ENCODE measurements at places on chromosomes 1 and 21.

GRCh38 chr1:207203541-207203940, 99.5 kb downstream of the C4BPA start:
- DNase-seq, result no peak

GRCh38 chr21:30480145-30480544, at the start of gene KRTAP19-1:
Gene KRTAP19-1 (minus strand): TSS chr21:30480367. CDS start chr21:30480317, 50 bp downstream.
- DNase-seq, result no peak

DNA sequence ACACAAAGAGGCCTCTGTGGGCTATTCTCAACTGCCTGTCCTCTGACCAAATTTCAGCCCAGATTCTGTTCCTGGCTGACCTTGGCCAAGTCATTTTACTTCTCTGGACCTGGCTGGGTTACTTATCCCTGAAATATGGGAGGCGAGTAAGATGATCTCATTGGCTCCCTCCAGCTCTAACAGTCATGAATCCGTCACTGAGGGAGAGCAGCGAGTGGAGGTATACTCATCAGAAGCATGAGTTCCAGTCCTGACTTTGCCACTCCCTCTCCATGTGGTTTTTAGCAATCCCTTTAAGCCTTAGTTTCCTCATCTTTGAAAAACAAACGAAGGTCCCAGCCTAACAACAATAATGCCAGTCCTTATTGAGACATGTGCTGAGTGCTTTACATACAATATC, 63.5 kb downstream of the CCDC185 start:
- no peak for DNase-seq

DNA sequence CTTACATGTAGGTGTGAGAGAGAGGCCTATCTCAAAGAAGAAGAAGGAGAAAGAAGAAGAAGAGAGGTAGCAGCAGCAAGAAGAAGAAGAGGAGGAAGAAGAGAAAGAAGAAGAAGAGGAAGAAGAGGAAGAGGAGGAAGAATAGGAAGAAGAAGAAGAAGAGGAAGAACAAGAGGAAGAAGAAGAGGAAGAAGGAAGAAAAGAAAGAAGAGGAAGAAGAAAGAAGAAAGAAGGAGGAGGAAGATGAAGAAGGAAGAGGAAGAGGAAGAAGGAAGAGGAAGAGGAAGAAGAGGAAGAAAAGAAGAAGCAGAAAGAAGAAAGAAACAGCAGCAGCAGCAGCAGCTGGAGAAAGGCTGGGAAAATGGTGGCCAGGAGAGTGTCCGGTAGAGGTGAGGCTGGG, 10.3 kb upstream of the AZIN2 start:
- DNase-seq, result no peak

DNA sequence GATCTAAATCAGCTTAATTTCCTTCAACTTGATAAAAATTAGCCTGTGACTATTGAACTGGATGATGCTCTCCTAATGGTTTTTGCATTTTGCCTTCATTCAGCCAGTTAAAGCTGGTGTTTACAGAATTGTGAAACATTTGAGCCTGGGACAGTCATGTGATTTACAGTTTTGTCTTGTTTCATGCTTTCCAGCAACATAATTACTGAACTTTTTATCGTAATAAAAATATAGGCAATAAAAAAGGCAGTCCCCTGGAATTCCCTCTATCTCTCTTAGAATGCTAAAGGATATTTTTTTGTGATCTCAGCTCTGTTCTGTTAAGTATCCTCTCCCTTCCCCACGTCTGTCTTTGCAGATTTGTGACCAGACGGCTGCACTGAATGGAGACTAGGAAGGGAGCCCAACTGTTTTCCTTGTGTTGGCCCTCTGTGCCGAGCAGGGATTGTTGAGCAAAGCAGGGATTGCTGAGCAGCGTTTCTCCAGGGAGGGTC, 70.3 kb upstream of the RGL1 start:
- no peak for DNase-seq

- no peak for DNase-seq
Measured at GRCh38 chr1:192571668-192572067, 3.9 kb upstream of the RGS1 start.

GRCh38 chr1:39474810-39475209, 16.6 kb upstream of the BMP8A start:
- DNase-seq, result no peak

DNA sequence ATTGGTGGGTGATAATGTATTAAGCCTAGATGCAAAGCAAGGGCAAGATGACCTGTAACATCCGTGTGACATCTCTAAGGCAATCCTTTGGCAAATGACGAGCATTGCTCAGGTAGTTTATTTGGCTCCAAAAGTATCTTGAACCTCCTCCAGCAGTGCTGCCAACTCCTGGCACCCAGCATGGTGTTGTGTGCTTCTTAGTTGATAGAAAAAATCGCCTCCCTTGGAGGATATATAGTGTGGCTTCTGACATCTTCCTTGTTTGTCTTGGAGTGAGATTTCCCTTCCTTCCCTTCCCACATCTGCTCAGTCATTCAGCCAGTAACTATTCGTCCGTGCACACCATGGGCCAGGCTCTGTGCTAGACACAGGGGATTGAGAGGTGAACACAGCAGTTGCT, 121.8 kb downstream of the TOMM20 start:
- DNase-seq, result no peak

GRCh38 chr21:25700741-25701140, 34.0 kb downstream of the ATP5PF start:
- DNase-seq, result no peak

- DNase-seq, result no peak
Measured at GRCh38 chr21:37342046-37342632, 24.4 kb upstream of the DYRK1A start.

GRCh38 chr1:174060090-174060489, 37.9 kb upstream of the RC3H1 start:
- no peak for DNase-seq

GRCh38 chr1:22417466-22417865, 34.2 kb upstream of the ZBTB40 start:
- no peak for DNase-seq

GRCh38 chr1:32878183-32878582, 7.5 kb upstream of the FNDC5 start:
- no peak for DNase-seq

- no peak for DNase-seq
Measured at GRCh38 chr1:204888294-204888693, 17.6 kb downstream of the NFASC start.

DNA sequence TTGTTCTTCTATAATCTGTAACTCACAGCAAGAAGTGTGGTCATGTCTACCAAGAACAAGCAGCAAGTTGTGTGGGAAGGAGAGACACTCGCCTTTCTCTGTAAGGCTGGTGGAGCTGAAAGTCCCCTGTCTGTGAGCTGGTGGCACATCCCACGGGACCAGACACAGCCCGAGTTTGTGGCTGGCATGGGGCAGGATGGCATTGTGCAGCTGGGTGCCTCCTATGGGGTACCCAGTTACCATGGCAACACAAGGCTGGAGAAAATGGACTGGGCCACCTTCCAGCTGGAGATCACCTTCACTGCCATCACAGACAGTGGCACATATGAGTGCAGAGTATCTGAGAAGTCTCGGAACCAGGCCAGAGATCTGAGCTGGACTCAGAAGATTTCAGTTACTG, 15.5 kb downstream of the CD101 start:
- no peak for DNase-seq

- DNase-seq, result no peak
Measured at GRCh38 chr1:212582291-212582690, 26.3 kb upstream of the ATF3 start.

GRCh38 chr1:76471536-76471935, 395.7 kb upstream of the ST6GALNAC5 start:
- no peak for DNase-seq

GRCh38 chr1:230382001-230382491, 44.1 kb downstream of the PGBD5 start:
- no peak for DNase-seq

DNA sequence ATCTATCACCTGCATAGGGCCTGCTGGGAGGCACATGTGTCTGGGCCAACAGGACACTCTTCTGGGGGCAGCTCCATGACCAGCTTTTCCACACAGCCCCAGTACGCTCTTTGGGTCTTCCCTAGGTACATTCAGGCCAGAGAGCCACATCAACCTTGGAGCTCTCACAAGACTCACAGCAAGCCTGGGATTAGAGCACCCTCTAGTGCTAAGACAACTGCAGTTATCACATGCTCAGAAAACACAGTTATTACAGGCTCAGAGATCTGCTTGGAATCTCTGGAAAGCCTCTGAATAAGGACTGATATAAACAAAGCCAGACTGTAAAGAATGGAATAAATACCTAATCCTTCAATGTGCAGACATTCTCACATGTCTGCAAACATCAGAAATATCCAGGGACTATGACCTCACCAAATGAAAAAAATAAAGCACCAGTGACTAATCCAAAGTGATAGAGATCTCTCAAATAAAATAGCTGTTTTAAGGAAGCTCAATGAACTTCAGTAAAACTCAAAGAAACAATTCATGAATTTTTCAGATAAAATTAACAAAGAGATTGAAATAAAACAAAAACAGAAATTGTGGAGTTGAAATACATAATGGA, 563.9 kb upstream of the NR5A2 start:
- DNase-seq, result no peak

DNA sequence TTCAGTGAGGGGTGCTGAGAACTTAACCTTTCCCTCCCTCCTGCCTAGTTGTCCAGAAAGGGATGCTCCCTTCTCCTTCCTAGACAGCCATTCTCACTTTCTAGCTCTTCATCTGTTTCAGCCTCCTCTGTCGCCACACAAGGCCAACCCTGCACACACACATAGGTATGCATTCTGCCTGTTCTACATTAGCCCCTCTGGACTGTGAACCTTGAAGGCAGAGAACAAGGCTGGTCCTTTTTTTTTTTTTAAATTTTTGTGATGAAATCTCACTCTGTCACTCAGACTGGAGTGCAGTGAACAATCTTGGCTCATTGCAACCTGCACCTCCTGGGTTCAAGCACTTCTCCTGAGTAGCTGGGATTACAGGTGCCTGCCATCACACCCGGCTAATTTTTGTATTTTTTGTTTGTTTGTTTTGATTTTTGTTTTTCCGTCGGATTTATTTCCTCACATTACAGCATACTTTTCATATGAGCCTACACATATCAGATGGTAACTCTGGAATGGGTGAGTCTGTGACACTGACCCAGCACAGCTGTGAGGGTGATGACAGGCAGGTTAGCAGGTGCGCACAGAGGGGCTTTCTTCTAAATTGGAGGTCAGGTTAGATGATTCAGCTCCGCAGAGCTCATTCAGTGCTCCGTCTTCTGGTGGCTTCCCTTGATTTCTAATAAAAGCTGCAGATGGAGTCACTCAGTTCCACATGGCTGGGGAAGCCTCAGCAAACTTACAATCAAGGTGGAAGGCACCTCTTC, 4.9 kb upstream of the AKR1A1 start:
- DNase-seq, result no peak

- DNase-seq, result no peak
Measured at GRCh38 chr21:42395905-42396651, at the start of gene TMPRSS3. Gene TMPRSS3 (minus strand): TSS chr21:42396052. CDS start chr21:42395417, 635 bp downstream.

DNA sequence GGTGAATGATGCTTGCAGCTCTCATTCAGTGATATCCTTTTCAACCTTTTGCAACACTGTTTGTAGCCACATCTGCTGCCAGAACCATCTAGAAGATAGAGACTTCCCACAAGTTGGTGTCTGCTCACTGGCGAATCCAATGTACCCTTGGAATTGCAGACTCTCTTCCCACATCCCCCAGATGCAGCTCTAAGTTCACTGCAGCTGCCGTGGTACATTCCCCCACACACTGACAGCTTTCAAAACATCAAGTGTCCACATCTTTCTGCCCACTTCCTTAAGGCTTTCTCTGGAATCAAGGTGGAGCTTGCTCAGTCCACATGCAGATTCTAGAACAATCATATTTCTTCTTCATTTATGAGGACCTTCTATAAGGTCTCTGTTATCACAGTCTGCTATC, 99.2 kb downstream of the PLPPR4 start:
- DNase-seq, result no peak

DNA sequence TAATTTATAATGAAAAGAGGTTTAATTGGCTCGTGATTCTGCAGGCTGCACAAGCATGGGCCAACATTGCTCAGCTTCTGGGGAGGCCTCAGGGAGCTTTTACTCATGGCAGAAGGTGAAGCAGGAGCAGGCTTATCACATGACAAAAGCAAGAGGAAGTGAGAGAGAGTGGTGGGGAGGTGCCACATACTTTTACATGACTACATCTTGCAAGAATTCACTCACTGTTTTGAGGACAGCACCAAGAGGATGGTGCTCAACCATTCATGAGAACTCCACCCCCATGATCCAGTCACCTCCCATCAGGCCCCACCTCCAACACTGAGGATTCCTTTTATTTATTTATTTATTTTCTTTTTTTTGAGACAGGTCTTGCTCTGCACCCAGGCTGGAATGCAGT, 5.5 kb upstream of the PLEKHM2 start:
- DNase-seq, result no peak

- DNase-seq, result no peak
Measured at GRCh38 chr1:154466921-154467417, 35.0 kb upstream of the TDRD10 start.

DNA sequence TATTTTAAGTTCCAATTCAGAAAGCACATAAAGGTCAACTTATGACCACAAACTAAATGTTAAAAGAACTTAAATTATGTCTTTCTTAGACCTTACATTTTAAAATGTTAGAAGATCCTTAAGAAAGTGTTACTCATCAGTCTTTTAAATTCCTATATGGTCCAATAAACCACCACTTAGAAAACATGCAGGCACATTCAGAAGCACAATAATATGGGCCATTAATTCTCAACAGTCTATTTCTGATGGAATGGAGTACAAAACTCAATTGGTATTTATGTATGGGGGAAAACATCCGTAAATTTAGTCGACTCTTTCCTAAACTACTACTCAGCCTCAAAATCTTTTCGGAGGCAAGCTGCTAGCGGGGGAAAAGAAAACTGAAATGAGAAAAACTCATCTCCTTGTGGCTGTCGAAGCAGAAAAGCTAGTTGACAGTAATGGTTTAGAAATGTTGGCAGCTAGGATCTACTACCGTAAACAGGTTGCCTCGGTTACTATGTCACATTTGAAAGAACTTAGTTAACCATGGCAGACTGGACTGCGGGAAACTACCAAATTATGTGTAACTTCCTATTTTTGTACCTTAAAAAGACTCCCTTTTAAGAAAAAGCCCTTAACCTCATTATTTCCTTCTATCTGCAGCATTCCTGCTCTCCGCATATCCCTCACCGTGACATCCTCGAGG, 1.0 kb downstream of the TRMT1L start:
- DNase-seq, result no peak

GRCh38 chr1:115690972-115691371, 49.2 kb downstream of the VANGL1 start:
- DNase-seq, result no peak

GRCh38 chr1:170678027-170678600, 14.2 kb downstream of the PRRX1 start:
- no peak for DNase-seq

DNA sequence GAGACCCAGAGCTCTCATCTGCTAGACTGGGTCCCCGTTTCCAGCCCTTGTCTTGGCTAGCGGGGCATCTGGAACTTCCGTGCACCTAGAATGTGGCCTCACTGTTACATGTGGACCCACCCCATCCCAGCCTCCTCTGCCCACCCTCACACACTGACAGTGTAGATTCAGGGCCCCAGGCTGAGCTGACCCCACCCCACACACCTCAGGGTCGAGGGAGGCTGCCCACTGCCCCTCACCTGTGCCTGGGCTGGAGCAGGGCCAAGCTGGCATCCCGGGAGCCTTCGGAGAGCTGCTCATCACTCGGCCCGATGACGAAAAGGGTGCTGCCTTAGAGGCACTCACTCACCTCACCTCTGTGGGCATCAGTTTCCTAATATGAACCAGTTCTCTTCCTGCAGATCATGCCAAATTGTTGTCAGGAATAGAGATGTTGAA, 11.1 kb downstream of the ACOT11 start:
- DNase-seq, result no peak

Data from stimulated activated CD8-positive, alpha-beta memory T cell treated with anti-CD3 and anti-CD28 coated beads, Interleukin-7, amount 100 ng/mL, for 1 hour (primary cell).